WTC11 (cell line): ENCODE measurements at places on chromosomes 5 and 9.

GRCh38 chr9:116238225-116238624 lies 84.6 kb downstream of the PAPPA start:
- no peak for DNase-seq

DNA sequence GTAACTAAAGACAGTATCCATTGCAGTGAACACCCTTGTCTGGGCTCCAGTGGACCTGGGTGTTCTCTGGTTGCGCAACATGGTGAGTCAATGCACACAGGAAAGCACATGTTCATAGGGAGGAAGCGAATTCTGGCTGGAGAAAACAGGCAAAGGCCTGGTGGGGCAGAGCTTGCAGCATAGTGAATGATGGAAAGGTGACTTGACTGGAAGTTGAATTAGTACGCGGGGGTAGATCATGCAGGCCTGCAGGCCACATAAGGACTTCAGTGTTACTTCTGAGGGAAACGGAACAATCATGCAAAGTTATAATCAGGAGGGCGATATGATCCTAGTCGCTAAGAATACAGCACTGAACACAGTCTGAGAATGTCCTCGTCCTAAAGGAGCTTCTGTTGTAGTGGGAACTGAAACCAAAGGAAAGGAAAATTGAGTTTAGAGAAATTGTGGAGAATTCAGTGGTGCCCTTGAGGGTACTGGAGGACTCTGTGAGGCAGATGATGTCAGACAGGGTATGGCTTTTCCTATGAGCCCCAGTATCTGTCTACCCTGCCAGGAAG lies 71.9 kb upstream of the RANBP3L start:
- no peak for DNase-seq

- no peak for DNase-seq
Observed at GRCh38 chr9:93636667-93637066, 60.3 kb downstream of the PHF2 start.

DNA sequence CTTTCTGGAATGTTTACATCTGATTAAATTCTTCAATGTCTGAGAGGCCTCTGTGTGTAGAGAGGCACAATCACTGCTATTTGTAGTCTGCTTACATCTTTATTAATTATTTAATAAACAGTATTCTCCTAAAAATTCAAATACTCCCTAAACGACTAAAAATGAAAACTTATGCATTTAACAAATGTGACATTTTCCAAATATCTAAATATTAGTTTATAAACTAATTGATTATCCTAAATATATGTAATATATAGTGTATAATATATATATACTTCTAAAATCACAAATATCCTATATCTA lies 57.7 kb upstream of the ZBED3 start:
- DNase-seq = no peak

DNA sequence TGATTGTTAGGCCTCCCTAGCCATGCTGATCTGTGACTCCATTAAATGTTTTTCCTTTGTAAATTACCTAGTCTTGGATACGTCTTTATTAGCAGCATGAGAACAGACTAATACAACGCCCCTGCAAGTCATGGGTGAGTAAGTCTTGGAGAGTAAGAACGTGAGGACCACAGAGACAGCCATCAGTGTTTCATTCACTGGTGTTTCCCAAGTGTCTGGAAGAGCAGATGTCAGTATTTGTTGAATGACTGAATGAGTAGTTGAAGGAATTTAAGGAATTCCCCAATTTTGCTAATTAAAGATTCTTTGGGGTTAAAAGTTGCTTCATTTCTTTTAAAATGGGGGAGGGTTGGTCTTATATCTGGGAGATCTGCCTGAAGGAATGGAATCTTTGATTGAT lies 178.8 kb downstream of the TRIO start:
- DNase-seq = no peak

DNA sequence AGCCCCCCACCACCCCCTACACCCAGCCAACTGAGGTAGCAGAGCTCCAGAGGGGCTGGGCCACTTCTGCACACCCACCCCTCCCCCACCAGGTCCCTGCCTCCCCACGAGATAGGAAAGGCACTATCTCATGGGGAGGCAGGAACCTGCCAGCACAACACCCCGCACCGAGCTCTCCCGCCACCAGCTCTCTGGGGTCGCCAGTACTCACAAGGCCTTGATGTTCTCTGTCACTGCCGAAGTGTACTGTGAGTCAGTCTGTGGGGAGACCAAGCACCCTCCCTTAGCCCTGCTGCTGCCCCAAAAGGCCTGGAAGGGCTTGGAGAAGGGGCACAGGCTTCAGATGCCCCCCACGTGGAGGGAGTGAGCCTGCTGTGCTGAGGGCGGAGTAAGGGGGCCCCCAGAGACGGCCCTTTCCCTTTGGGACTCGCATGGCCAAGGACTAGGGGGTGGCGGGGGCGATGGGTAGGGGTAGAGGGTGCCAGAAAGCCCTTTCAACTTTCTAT lies 5.9 kb downstream of the MGAT4B start:
- DNase-seq = no peak

DNA sequence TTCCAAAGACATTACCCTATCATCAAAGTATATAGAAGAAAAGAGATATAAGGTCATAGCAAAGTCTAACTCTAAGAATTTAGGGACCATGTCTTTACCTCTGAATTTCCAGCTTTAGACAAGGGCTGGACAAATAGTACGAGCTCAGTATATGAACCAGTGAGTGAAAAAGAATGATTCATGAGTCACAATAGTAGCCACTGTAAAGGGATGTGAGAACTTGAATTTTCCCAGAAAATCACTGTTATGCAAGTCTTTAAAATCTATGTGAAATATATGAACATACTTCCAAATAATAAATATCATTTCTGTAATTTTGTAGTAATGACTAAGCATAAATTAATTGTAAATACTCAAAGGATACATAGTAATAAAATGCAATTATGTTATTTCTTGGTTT lies 305.9 kb upstream of the PRR16 start:
- DNase-seq = no peak

- DNase-seq = no peak
Observed at GRCh38 chr5:78985116-78985724, at the start of gene ARSB. TSS of gene ARSB (minus strand) at chr5:78985310. CDS start at chr5:78985248, 62 bp downstream.

- no peak for DNase-seq
Observed at GRCh38 chr5:15366676-15367391, 133.1 kb upstream of the FBXL7 start.

DNA sequence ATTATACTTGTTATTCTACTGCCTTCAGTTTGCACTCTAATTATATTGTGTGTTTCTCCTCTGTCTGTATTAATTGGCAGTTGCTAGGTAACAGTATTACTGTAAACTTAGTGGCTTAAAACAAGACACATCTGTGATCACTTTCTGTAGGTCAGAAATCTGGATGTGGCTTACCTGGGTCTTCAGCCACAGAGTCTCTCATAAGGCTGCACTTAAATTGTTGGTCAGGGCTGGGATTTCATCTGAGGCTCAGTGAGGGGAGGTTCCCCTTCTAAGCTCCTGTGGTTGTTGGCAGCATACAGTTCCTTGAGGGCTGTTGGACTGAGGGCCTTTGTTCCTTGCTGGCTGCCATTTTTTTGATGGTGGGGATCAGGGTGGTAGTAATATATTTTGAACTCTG lies 68.8 kb downstream of the SLC44A1 start:
- no peak for DNase-seq

GRCh38 chr9:85871008-85871407 lies 69.9 kb upstream of the NAA35 start:
- no peak for DNase-seq

GRCh38 chr9:16121168-16121567 lies 568.3 kb downstream of the CCDC171 start:
- DNase-seq = no peak

DNA sequence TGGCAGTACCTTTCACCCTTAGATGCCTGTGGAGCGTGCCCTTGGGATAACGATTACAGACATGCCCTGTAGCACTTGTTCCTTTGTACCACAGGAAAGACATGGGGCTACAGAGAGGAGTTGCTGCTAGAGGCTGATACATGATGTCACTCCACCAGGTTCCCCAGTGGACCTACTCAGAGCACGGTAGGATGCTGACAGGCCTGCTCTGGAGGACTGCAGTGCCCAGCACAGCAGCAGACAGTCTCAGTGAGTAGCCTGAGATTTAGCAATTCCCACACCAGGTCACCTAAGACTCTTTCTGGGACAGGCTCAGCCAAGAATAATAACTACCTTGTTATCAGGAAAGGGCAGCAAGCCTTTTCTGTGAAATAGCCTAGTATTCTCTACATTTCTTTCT lies 28.8 kb downstream of the PDE4D start:
- no peak for DNase-seq

DNA sequence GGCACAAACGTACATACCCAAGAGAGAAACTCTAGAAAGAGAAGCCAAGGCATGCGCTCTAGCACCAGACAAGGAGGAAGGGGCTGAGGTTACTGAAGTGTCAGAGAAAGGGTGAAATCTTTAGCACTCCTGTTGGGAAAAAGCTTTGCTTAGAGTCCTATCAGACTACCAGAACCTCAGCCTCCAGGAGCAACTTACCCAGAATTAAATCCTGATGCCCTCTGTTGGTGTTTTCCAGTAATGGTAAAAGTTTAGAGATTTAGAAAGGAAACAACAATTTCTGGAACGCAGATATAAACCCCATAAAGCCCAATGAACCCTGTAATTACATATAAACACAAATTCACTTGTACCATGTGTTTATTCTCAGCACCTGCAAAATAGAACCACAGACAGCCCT lies 33.2 kb upstream of the ASTN2 start:
- no peak for DNase-seq

- DNase-seq = peak; percentile 66
Observed at GRCh38 chr5:88883836-88884607, 1.0 kb upstream of the MEF2C start.

DNA sequence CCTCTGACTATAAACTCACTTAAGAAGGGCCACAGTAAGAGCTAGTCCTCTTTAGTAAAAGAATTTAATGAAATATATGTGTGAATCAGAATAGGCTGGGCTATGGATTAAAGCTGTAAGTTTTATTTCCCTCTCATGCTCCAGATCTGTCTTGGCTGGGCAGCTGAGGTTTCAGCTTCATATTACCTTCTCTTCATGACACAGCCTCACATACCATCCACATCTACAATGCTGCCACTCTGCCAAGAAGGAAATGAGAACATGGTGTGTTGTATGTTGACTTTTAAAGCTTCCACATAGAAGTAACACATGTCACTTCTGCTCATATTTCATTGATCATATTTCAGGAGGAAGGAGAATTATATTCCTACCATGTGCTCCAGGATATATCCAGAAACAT lies 776.0 kb upstream of the ACO1 start:
- no peak for DNase-seq
